Gastrocnemius medialis (tissue), 4 donors: ENCODE measurements at places on chromosomes 6 and 20. TPM values are rescaled to one million over a fixed set of nuclear protein-coding genes. Genes with fewer than 3 reads are reported as not detected.

The FAM209A gene
- not detected for total RNA-seq

DNA sequence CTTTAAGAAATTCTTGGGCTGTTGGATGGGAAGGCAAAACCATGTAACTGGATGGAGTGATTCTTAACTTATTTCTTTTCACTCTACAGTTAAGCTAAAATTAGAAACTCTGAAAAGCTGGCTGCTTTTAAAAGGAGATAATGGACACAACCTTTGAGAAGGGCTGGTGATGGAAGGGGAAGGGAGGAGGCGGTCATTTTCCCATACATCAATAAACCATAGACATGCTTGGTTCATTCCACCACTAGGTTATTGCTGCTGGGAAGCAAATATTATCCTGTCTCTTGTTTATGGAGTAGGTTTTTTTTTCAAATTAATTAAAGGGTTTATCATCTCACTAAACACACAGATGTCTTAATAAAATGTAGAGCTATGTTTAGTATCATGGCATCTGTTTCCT is 76.2 kb downstream of the PLCB1 start:
- no peak for DNase-seq

GRCh38 chr6:128256095-128256494 is 264.3 kb downstream of the PTPRK start:
- no peak for DNase-seq

DNA sequence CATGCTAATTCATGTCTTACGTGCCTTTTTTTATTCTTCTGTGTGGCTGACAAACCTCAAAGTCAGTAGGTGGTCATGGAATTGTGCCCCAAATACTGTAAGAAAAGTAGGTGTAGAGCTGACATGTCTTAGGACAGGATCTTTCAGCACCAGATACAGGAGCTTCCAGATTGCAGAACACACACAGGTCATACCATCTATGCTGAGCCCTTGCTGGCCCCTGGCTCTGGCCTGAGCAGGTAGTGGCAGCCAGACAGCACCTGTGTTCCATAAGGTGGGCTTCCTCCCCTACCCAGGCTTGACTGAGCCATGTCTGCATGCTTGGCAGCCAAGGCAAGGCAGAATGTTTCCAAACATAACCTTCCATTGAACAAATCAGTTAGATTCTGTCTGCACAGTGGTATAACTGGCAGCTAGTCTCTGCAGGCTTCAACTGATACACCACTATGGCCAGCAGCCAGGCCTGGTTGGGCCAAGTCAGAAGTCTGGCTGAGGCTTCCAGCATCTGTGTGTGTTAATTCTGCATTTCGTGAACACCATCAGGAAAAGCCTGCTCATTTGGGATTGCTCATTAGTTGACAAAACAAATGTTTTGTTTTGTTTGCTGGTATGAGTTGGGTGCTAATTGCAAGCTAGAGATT is 366.5 kb downstream of the FOXA2 start:
- DNase-seq, result no peak

The PPP1R3G gene
- 1.1 TPM for total RNA-seq

GRCh38 chr6:119227377-119227776 is 122.2 kb downstream of the MAN1A1 start:
- DNase-seq, result no peak

- DNase-seq, result no peak
Observed at GRCh38 chr20:44422083-44422482, 53.6 kb upstream of the TTPAL start.

DNA sequence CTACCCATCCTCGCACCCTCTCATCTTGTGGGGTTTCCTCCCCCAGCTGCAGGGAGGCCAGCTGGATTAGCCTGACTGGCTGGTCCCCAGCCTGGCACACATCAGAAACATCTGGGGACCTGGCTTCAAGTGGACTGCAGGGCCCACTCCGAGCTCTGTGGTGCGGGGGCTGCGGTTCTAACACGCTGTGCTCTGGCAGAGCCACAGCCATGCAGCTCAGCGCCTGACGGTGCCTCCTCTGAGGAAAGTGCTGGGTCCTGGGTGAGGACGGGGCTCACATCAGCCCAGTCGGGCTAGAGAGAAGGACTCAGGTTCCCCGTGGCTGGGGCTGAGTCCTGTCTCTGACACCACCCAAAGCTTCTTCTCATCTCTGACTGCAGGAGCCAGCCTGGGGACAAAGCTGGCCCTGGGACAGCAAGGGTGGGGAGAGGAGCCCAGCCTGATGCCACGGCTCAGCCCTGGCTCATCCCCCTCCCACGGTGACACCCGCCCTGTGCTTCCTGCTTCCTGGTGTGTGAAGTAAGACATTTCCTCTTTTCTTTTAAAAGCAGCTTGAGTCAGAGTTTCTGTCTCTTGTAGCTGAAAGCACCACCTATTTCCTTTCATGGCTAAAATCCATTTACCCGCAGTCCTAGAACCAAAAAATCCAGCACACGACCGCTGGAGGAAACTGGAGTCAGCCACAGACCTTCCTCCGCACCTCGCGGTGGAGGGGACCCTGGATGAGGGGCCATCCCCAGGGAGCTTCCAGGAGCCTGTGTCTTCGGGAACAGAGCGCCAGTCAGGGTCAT is 127.4 kb upstream of the AFDN start:
- DNase-seq, result peak; percentile 42

DNA sequence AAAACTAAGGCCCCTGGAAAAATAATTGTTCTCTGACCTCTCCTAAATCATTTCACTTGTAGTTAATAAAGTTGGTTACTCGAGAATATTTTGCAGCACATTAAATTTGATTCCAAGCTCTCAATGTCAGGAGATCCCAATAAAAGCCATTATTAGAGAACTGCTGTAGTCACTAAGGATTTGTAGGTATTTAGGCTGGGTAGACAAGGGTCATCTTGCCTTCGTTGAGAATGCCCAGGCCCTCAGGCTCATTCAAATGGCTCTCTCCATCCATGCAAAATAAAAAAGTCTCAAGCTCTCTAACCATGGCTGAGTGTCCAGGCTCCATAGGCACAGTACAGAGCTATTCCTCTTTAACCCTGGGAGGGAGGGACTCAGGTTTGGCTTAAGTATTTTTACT is 117.0 kb upstream of the HMGCLL1 start:
- DNase-seq, result no peak

The LY6G6D gene
- not detected for total RNA-seq

- DNase-seq, result no peak
Observed at GRCh38 chr6:128057946-128058345, 157.1 kb upstream of the THEMIS start.

GRCh38 chr6:36290668-36291620 is 21.1 kb downstream of the PNPLA1 start:
- no peak for DNase-seq

The CD83 gene
- 0.56 TPM for total RNA-seq

DNA sequence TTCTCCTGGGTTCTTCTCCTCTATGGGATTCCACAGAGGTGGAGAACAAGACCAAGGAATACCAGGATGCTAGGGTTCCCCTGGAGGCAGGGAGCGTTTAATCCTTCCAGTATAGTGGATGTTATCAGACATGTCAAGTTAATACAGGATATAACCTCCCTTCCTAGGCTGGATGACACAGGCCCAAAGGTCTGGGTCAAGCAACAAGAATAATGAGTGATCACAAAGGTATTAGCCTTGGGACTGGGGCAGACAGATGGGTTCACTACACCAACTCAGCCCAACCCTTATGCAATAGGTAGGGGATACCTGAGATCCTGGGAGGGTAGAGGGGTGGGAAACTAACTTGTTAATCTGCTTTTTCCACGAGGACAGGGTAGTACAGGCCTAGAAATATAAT is 690.3 kb downstream of the HTR1B start:
- no peak for DNase-seq

DNA sequence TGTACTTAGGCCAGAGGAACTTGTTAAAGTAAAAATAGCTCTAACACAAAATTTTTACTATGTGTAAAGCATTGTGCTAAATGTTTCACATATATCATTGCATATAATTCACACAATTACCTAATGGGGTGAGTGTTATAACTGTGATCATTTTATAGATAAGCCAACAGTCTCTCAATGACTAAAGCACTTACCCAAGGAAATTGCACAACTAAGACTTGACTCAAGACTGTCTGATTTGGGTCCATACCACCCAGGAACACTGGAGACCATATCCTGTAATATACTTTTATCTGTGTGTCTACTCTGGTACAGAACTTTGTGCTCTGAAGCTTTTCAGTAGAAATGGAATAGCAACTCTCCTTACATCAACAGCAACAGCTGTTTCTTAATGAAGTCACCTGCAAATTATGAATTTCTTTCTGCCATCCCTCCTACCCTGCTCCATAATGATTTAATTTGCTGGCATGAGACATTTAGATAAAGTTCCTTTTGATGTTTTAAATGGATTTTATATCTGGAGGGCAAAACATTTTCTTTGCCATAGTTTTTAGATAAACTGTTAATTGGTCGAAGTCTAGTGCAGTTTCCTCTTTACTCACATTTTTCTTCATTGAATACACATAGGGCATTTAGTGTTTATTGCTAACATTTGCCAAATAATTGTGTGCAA is 47.5 kb downstream of the TSPYL4 start:
- DNase-seq, result no peak

- peak; percentile 41 for DNase-seq
Observed at GRCh38 chr6:17278289-17279063, 2.7 kb upstream of the RBM24 start.

The TSPO2 gene
- not detected for total RNA-seq

GRCh38 chr20:16434062-16434664 is 139.1 kb downstream of the KIF16B start:
- DNase-seq, result peak; percentile 26

The MANEA gene
- total RNA-seq, result 2.7 TPM

GRCh38 chr6:119978274-119978889 is 628.8 kb upstream of the MAN1A1 start:
- DNase-seq, result no peak

- DNase-seq, result no peak
Observed at GRCh38 chr6:119566546-119567260, 217.1 kb upstream of the MAN1A1 start.

DNA sequence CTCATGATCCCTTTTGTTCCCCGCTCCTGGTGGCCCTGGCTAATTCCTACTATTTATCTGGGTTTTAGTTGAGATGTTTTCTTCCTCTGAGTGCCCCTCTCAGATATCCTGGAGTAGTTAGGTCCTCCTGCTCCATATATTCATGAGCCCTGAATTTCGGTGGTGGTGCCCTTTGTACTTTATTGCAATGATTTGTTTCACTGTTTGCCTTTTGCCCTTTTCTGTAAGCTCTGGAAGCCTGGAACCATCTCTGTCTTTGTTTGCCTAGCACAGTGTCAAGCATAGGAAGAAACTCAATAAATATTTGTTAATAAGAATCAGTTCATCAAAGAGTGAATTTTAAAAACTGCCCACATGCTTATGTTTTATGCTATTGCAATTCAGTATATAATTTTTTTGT is 144.9 kb downstream of the DNAH8 start:
- DNase-seq, result no peak

GRCh38 chr6:27294409-27294808 is 17.7 kb downstream of the POM121L2 start:
- no peak for DNase-seq

DNA sequence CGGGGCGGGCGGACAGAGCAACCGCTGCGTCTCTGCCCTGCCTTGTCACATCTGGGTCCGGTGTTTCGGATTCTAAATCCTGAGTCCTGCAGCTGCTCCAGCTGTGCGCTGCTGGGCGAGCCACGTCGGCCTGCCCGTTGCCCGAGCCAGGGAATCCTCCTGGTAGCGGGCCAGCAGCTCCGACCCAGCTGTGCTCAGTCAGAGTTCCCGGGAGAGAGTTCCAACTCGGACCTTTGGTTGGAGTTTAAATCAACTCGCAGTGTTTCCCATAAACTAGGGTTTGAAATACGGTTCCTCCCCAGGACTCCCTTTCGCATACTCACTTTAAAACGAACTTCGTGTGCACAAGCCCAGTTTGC is 315 bp upstream of the PDE10A start:
- no peak for DNase-seq

DNA sequence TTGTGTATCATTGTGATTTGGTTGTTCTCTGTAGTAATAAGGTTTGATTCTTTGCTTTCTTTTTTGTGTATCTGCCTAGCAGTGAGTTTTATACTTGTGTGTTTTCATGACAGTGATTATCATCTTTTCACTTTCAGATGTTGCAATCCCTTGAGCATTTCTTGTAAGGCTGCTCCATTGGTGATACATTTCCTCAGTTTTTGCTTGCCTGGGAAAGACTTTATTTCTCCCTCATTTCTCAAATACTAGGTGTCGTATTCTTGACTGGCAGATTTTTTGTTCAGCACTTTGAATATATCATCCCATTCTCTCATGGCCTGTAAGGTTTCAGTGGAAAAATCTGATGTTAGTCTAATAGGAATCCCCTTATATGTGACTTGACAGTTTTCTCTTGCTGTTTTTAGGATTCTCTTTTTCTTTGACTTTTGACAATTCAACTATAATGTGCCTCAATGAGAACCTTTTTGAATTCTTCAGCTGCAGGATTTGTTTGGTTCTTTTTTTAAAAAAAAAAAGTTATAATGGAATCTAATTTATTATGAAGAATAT is 31.1 kb upstream of the NUP153 start:
- DNase-seq, result no peak

The MOXD1 gene
- total RNA-seq, result 0.62 TPM

GRCh38 chr6:63415286-63415685 is 95.5 kb upstream of the LGSN start:
- no peak for DNase-seq

- DNase-seq, result no peak
Observed at GRCh38 chr6:91704531-91704930, 1117.7 kb upstream of the MAP3K7 start.

- no peak for DNase-seq
Observed at GRCh38 chr20:6626805-6627204, 140.7 kb upstream of the BMP2 start.

The CRISP2 gene
- not detected for total RNA-seq

The SYNDIG1 gene
- 0.66 TPM for total RNA-seq

- DNase-seq, result no peak
Observed at GRCh38 chr6:130306377-130306776, 59.4 kb upstream of the TMEM200A start.

The RAD21L1 gene
- total RNA-seq, result not detected

GRCh38 chr6:169501777-169502313 is 200.0 kb downstream of the WDR27 start:
- no peak for DNase-seq

DNA sequence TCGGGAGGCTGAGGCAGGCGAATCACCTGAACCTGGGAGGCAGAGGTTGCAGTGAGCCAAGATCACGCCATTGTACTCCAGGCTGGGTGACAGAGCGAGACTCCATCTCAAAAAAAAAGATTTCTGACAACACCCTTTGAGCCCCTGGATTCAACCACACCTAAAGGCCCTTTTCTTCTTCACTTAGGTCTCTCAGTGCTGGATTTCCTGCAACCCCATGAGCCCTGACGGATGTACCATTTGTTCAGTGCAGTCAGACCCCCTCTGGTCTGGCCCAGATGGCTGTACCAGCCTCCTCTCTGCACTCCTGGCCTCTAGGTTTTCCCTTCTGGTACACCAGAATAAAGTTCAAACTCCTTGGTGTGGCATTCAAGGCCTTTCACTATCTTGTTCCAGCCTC is 9.1 kb upstream of the NOL4L start:
- DNase-seq, result no peak
